WTC11 (cell line): ENCODE measurements at places on chromosomes 5 and 9.

DNA sequence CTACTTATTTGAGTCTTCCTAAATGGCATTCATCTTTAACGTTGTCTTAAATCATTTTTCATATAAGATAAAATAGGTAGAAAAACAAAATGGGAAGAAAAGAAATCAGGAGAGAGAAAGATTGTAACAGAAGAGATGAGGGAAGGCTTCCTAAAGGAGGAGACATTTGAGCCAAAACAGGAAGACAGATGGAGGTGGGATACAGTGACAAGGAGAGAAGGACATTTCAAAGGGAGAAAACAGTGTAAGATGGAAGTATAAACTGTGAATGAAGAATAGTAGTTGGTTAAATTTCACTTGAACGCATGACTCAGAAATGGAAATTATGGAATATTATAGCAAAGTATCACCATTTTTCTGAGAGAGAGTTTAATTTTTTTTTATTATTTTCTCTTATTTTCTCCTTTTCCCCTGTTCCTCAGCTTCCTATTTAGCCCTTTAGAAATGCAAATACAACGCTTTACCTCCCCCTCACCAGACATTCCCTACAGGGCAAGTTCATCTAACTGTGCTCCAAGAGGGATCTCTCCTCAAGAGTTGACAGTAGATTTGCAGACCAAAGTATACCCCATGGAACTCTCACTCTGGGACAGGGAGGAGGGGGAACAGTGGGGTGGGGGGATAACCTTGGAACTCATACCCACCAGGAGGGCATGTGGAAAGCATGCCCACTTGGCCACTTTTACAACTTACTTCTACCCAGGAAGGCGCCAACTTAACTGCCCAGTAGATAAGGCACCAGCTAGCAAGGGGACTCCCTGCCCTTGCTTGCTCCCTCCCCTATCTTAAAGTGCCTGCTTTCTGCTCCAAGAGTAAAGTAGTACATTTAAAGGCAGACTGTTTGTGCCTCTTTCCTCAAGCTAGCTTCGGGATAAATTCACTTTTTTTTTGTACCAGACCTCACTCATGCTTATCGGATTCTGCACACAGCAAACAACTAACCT lies 304.7 kb upstream of the POU5F2 start:
- no peak for DNase-seq

DNA sequence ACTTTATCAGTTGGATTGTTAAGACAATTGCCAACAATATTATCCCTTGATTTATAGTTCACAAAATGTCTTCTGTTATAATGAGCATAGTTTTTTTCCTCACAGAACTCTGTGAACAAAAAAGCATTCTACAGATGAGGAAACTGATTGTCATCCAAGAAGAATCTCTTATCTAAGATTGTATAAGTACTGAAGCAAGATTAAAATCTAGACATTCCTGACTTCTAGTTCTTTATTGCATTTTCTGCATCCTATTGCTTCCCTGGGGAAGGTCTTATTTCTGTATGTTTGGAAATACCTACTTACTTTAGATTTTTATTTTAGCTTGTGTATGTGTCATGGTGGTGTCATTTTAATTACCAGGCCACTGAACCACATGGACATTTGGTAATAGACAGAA lies 884.9 kb upstream of the WWC1 start:
- no peak for DNase-seq

DNA sequence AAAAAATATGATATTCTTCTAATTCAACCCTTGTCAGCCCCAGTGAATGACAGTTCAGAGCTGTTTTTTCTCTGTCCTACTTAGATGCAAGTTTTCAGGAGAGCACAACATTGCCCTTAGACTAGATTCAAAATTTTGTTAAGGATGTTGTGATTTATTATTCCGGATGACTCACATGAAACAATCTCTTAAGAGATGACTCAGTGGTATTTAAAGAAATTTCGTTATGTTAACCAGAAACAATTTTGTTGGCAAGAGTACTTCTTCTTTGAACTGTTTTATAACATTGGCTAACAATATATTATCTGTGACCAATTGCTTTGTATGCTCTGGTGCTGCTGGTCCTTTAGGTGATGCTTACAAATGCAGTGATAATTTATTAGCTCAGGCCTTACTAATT lies 132.0 kb downstream of the IZUMO3 start:
- no peak for DNase-seq

GRCh38 chr5:133205649-133206048 lies 153.8 kb downstream of the HSPA4 start:
- no peak for DNase-seq

DNA sequence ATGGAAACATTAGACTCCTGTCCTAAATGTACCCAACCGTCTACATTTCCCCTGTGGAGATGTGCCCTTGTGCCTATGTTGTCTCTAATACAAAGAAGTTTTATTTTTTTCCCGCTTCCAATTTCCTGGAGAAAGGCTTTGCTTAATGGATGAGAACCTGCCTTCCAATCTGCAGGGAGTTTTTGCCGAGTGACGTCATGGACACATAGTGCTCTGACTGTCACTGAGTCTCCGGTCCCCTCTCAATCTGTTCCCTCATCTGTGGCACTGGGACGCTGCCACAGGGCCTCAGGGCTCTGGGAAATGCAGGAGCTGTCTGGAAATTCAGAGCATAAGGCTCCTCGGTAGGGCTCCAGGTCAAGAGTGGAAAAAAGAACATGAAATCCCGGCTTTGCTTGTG lies 144.8 kb downstream of the PDZD2 start:
- DNase-seq = no peak

DNA sequence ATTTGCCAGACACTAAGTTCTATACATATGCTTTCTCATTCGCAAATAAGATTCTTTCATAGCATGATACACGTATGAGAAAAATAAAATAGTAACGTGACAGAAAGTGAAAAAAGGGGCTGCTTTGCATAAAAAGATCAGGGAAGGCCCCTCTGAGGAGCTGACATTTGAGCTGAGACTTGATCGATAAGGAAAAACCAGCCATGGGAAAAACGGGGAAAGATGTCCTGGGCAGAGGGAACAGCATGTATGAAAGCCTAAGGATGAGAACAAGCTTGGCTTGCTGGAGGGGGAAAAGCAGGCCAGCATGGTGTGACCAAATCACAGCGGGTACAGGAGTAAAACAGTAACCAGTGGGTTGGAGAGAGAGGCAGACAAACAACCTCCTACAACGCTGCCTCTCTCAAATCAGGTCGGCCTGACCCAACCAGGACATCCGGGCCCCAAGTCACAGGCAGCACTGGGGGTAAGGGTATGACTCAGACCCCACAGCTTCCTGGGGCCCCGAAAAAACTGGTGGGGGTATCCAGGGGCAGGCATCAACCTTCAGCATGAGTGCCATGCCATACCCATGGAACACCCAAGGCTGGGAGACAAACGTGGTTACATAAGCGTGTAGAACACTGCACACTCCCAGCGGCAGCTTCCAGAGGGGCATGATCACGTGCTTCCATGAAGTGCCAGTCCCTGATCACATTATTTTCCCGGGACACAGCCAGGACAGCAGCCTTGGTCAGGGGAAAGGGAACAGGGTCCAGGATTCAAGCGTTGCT lies 2.2 kb downstream of the TNIP1 start:
- DNase-seq = no peak

GRCh38 chr5:160349249-160349934 lies 21.0 kb downstream of the C1QTNF2 start:
- no peak for DNase-seq

GRCh38 chr9:90432951-90433350 lies 209.7 kb downstream of the DIRAS2 start:
- DNase-seq = no peak

DNA sequence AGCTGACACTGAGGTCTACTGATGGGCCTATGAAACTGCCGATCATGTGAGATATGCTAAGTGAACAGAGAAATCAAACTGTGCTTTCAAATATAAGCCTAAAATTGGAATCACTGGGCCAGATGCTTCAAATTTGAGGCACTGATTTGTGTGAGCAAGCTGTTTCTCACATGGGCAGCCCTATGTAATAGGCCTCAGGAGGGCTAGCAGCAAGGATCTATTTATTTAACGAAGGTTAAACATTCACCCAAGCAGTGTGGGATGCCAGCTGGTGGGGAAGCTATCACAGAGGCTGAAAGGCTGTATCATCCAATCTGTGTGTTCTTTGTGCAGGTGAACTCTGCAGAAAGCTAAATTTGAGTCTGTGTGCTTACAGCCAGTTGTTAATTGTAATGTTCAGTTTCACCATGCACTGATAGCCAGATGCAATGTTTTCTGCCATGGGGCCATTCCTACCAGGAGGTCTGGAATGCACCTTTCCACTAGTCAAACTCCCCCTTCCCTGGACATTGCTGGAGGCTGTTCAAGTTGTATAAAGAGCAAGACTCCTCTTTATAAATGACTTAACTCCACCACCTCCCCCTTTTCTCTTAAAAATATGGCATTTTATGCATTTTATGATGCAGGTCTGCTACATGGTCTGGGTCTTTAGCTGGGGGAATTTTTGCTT lies 228.9 kb downstream of the SH3GL2 start:
- no peak for DNase-seq

GRCh38 chr5:136014049-136015002 lies 14.5 kb upstream of the TGFBI start:
- no peak for DNase-seq

DNA sequence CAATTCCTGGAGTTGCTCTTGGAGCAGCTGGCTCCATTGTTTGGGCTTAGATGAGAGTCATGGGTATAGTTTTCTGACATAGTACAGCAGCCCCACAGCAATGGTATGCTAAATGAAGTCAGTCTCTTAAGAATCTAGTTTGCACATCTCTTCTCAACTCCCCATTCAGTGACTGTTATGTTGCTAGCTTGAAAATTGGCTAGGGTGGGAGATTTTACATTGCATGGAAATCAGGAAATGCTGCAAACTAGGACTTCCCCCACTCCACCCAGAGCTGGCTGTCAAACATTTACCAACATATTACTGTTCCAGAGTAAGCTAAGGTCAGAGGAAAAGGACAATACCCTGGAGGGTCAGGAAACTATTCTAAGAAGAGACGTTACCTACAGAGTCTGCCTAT lies 17.6 kb upstream of the FCHO2 start:
- DNase-seq = no peak

- no peak for DNase-seq
These were observed 6.5 kb downstream of the UBQLN1 start for GRCh38 chr9:83701286-83701685.
